Stimulated activated CD4-positive, alpha-beta T cell treated with anti-CD3 and anti-CD28 coated beads, Interleukin-1b, Interleukin-23, amount 100 ng/mL, for 48 hours (primary cell): ENCODE measurements at places on chromosomes 16 and 17.

DNA sequence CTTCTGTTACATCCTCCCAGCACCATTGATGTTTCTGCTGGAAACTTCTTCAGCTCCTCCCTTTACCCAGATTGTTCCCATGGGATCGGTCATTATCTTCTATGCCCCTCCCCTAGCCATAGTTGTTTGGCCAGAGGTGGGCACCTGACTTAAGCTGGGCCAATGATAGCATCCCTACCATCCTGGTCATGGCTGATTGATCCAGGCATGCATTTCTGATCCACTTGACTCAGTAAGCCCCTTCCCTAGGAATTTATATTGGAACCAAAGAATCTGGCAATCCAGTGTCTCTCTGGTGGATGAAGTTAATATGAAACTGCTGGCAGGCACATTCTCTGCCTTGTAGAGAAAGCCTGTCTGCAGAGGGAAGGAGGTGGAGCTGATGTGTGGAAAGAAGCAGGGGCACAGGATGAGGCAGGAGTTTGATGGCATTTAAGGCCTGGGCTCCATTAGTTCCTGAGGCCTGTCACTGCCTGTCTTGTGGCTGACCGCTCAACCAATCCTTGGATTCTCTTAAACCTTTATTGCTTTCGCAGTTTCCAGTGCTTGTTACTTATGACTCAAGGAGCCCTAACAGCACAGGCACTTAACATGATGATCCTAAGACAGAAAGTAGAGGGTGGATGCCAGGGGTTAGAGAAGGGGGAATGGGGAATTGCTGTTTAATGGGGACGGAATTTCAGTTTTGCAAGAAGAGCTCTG is 152.4 kb downstream of the ABCC12 start:
- no peak for DNase-seq

DNA sequence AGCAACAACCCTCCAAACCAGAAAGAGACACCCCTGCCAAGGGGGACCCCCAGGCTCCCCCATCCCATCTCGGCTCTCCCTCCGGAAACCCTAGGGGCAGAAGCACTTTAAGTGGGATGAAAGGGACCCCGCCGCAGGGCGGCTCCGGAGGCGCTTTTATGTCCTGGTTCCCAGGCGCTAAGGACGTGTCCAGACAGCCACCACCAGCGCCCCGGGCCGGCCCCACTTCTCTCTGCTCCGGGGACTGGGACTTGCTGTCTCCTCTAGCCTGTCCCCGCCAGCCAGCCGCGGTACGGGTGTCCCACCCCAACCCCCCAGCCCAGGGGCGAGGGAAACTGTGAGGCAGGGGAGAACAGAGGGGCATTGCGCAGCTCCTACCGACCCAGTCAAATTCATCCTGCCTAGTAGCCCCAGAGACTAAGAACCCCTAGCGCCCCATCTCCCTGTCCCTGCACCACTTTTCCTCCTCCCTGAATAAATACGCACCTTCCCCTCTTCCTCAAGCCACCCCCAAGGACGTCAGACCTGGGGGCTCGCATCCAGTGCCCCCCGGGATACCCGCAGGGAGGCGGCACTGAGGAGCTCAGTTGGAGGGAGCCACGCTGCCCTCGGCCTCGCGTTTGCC is 4.1 kb downstream of the SP6 start:
- no peak for DNase-seq

GRCh38 chr16:9061358-9061813 is 30.1 kb upstream of the HAPSTR1 start:
- DNase-seq = no peak

DNA sequence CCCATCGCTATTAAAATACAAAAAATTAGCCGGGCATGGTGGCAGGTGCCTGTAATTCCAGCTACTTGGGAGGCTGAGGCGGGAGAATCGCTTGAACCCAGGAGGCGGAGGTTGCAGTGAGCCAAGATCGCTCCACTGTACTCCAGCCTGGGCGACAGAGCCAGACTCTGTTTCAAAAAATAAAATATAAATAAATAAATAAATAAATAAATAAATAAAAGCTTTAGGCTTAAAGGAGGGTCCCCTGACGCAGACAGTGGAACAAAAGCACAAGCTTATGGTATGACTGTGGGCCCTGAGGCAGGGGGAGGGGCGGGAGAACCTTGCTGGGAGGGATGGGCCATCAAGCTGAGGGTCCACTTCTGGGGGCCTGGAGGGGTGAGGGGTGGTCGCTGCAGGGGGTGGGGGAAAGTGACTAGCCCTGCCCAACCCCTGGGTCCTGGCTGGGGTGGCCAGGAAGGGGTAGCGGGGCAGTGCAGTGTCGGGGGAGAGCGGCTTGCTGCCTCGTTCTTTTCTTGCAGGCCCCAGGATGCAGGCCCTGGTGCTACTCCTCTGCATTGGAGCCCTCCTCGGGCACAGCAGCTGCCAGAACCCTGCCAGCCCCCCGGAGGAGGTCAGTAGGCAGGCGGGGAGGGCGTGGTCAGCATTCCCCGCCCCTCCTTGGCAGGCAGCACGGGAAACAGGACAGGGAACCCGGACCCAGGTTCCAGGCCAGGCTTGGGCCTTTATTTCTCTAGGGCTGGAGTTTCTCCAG is 4.7 kb downstream of the SERPINF1 start:
- DNase-seq = no peak

DNA sequence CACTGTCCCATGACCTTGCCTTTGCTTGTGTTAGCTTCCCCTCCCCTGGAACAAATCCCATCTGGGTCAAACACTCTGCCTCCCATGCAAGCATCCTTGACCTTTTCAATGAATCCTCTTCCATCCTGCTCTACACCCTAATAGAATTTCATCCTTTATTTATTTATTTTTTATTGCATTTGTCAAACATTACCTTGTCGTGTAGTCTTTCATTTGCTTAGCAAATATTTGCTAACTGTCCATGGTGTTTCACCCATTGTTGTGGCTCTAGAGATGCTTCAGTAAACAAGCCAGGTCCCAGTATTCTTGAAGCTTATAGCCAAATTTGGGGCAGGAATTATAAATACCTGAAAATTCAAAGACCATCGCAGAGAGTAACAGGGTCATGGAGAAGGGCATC is 51.0 kb upstream of the MRTFB start:
- no peak for DNase-seq

DNA sequence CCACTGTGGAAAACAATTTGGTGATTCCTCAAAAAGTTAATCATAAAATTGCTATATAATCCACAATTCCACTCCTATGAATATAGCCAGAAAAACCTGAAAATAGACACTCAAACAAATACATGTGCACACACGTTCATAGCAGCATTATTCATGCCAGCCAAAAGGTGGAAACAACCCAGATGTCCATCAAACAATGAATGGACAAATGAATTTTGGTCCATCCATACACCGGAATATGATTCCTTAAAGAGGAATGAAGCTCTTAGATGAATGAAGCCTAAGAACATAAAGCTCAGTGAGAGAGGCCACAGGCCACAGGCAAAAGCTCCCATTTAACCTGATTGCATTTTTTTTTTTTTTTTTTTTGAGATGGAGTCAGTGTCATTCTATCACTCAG is 114.6 kb upstream of the TNRC6C start:
- no peak for DNase-seq

GRCh38 chr16:1153480-1154160 is 714 bp downstream of the CACNA1H start:
- DNase-seq = no peak

DNA sequence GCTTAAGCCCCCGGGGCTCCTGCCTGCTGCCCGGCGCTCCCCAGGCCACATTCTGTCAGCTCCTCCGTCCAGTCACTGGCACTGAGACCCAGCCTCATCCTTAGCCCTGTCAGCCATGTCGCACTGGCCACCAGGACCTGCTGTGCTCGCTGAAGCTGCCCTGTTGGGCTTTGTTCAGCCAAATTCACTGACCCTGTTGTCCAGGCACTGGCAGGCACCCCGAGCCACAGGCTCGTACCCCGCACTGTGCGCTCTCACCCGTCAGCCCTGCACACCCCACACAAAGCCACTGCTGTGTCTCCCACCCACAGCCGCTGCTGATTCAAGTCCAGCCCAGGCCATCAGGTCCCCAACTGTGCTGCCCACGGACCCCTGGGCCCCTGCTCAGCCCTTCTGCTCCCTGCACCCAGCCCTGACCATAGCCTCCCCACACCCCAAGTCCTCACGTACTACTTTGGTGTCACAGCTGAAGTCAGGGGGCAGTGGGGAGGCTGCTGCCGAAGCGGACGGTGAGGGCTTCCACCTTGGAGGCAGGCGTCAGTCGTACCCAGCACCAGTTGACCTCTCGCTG is 131.5 kb upstream of the CHMP6 start:
- DNase-seq = no peak

GRCh38 chr16:79162977-79163376 is 437.6 kb downstream of the MAF start:
- no peak for DNase-seq
